ENCODE measurements at places on chromosomes 2 and 18.
A peak's percentile ranks its signal among the peaks of the same experiment; 100 is the strongest.

- no peak for DNase-seq
Observed at GRCh38 chr2:42881732-42882131, 89.3 kb upstream of the HAAO start.

DNA sequence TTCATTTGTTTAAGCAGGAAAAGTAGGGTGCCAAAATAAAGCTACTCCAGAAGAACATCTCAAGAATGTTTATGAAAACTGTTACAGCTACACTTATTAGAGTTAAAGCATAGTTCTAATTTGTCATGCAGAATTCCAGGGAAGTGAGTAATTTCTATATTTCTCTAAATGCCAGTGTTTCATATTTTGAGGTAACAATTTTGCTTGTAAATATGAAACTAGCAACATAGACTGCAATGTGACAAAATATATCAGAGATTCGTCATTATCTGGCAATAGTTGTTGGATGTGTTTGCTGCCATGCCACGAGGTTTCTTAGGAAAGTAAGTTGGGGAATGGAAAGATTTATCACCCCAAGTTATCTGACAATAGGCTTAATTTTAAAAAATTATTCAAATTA lies 424.1 kb upstream of the ZEB2 start:
- no peak for DNase-seq

GRCh38 chr2:160558531-160558930 lies 64.9 kb upstream of the RBMS1 start:
- DNase-seq = no peak

GRCh38 chr2:231047274-231047922 lies 9.3 kb upstream of the PSMD1 start:
- DNase-seq = no peak

GRCh38 chr2:17857021-17857420 lies 21.4 kb upstream of the KCNS3 start:
- DNase-seq = no peak

DNA sequence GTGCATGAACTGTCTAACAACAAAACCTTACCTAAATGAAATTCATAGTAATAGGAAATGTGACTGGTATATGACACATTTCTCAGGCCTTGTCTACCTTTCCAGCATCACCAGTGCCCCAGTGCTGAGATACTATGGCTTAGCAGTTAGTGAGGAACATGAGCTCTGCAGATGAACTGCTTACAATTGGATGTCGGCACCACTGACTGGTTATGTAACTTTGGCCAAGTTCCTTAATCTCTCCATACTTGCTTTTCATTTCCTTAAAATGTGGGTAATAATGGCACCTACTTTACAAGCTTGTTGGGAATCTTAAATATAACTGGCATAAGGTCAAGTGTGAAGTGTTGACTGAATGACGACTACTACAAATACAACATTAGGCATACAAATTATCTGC lies 136.3 kb downstream of the OLA1 start:
- no peak for DNase-seq

DNA sequence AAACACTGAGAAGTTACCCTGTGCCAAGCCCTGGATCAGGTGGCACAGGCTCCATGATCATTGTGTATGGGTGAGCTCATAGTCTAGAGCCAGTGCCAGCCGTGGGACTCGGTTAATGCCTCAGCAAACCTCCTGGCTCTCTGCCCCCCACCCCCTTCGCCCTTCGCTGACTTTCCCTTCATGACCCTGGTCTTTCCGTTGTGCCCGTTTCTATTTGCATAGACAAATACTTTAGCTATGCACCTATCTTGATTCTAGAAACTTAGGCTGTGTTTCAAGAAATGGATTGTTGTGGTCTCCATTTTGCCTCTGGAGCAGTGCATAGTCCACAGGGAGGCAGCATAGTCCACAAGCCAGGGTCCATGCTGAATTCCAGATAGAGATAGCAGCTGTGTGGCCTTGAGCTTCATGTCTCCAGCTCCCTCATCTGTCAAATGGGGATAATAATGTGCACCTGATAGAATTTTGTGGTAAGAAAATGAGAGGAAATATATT lies 44.8 kb upstream of the KDM3A start:
- peak; percentile 14 for DNase-seq

DNA sequence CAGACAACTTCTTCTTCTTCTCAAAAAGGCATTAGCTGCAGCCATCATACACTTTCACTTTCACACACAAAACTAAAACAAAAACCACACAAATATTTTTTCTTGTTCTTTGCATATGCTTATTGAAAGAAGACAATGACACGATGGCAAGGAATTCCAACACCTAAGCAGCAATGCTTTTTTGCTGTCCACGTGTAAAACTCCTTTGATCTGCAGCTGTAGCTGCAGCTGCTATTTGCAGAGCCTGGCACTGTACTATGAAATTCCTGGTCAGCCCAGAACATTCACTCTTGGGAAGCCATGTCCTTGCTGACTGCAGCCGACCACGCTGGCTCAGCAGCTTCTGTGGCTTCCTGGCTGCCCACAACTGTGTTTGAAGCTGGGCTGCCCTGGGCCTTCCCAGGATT lies 316.2 kb downstream of the CDH2 start:
- DNase-seq = peak; percentile 39

DNA sequence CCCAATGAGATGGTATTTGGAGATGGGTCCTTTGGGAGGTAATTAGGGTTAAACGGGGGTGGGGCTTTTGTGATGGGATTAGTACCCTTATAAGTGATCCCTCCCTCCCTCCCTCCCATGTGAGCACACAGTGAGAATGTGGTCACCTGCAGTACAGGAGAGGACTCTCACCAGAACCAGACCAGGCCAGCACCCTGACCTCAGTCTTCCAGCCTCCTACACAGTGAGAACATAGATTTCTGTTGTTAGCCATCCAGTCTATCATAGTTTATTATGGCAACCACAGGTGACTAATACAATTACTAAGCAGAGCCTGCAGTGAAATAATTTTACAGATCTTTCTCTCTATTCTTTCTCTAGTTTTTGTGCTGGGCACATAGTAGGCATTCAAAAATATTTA lies 137.7 kb upstream of the PKDCC start:
- DNase-seq = no peak

DNA sequence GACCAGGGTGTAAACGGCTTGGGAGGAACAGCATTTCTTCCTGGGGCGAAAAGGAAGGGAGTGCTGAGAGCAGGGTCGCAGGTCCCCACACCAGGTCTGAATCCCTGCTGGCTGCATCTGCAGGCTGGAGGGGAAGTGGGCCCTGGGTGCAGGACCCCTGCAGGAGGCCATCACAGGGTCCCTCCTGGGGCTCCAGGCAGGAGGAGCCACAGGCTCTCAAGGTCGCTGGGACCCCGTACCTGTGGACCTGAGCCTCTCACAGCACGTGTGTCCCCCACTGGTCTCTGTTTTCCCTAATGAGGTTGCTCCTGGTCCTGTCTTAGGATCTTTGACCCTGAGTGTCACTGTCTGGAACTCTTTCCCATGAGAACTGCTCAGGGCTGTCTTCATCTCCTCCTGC lies 147.8 kb upstream of the ZNF236 start:
- DNase-seq = no peak

DNA sequence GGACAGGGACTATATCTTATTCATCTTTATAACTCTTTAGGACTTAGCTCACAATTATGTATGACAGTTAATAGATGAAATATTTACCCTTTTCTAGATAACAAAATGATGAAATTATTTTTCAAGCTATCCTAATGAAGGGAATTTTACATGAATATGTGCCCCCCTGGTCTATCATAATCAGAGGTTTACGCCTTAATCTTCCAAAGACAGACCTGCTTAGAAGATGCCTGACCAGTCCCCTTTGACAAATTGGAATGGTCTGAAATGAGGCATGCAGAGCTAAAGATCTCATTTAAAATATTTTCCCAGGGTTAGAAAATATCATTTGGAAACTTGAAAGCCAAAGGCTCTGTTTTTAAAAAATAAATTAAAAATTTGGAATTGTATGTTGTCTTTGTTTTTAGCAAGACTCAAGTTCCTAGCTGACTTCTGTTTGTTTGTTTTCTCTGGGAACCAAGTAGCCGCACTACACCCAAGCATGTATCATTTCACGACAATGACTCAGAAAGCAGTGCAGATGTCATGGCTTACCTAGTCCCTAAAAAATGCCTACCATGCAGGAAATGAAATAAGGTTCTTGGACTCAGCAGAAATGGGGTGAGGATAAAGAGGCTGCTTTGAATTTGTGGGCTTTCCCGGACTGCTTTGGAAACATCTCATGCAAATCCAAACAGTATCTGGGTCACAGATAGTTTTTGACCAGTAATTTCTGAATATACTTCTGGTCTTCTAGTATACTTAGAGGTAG lies 162.1 kb downstream of the ZEB2 start:
- DNase-seq = no peak

DNA sequence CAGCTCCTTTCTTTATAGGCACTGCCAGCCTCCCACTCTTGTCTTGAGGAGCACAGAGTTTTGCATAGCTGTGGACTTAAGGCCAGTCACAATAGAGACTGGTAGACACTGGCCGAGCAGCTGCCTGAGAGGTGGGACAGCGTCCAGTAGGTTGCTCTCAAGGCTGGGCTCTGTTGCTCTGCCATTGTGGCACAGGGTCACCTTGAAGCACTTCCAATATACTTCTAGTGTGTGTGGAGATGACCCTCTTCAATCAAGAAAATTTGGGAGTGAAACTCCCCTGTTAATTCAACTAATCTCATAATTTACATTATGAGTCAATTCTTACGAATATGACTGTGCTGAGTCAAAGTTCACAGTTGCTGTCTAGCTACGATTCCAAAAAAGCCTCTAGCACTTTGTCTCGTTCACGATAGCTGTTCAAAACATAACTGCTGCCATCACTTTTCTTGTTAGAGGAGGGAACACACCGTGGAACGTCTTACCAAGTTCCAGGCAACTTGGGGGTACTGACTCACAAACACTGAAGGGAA lies 636.2 kb downstream of the EPHA4 start:
- no peak for DNase-seq

DNA sequence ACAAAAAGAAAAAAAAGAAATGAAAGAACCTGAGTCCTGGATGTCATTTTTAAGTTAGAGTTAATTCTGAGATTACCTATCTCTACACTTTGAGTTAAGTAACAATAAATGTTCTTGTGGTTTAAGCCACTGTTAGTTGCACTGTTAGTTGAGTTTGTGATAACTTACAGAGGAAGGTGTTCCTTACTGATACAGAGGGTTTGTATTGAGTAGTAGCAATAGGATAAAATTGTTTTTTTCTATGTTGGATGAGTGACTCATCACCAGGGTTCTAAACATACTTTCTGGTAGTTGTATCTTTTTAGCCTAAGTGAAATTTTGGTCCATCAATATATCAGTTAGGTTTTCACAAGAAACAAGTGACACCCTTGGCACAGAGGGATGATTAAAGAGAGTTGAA lies 4.0 kb upstream of the LCLAT1 start:
- no peak for DNase-seq

DNA sequence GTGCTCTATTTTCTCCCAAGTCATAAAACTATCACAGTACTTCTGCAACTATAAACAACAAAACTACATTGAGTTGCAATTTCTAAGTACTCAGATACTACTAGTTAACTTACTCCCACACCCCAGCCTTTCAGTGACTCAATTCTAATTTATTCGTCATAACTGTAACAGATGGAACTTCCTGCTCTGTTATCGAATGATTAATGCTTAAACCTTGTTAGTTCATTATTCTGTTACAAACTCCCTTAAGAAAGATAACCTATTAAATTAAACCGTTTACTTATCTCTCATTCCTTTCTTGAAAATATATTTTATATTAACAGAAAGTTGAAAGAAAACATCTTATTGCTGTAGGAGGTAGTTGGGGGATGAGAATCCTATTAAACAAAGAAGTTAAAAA lies 17.0 kb downstream of the TNFAIP6 start:
- no peak for DNase-seq

- DNase-seq = no peak
Observed at GRCh38 chr2:16718576-16719484, 53.2 kb upstream of the CYRIA start.

- no peak for DNase-seq
Observed at GRCh38 chr2:144424559-144425240, 95.2 kb downstream of the ZEB2 start.

DNA sequence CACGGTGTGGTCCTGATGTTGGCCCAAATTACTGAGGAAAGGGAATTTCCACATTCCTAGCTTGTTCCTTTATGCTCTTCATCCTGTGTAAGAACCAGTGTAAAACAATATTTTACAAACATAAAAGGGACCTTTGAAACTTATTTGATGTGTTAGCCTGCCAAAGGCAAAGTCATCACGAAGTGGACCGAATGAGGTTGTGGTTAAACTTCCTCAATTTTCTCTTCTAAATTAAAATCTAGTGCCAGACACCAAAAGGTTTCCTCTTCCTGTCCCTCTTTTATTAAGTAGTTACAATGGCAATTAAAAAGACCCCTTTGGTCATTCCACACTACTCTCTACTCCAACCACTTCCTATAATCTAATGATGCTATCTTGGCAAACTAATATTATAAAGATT lies 279.8 kb downstream of the AFF3 start:
- DNase-seq = no peak

GRCh38 chr18:47244086-47244485 lies 7.4 kb downstream of the SKOR2 start:
- DNase-seq = no peak

GRCh38 chr2:151757861-151758260 lies 23.6 kb upstream of the NEB start:
- DNase-seq = peak; percentile 26

DNA sequence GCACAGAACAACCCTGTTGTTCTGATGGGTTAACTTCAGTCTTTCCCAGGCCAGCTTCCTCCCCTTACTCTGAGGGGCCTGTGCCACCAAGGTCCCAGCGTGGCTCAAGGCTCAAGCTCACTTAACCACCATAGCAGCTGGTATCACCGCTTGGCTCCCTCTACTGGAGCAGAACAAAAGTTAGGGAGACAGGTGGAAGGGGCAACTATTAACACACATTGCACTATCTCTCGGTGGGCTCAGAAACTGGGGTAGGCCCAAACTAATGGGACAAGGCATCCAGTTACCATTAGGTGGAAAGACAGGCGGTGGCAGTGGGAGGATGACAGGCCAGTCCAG lies 88.7 kb upstream of the ATL2 start:
- no peak for DNase-seq

GRCh38 chr2:108988796-108989713 lies at the start of gene EDAR:
TSS of gene EDAR (minus strand) at chr2:108989220. CDS start at chr2:108931014, 58,206 bp downstream.
- DNase-seq = peak; percentile 55

GRCh38 chr18:3016585-3017297 lies 3.8 kb upstream of the LPIN2 start:
- no peak for DNase-seq

All from NCI-H1092 (cell line).